Natural killer cell (primary cell): ENCODE measurements at places on chromosomes 7 and 10. TPM values are rescaled to one million over a fixed set of nuclear protein-coding genes. Genes with fewer than 3 reads are reported as not detected.

The PRSS37 gene
- not detected for total RNA-seq

GRCh38 chr7:117186218-117187010 lies 136.4 kb downstream of the WNT2 start:
- no peaks in the 10 kb centered on the region for H3K27me3 ChIP-seq
- H3K4me1 ChIP-seq: no peaks in the 10 kb centered on the region
- H3K27ac ChIP-seq: no peak overlapping the region
- DNase-seq: no peak
- H3K4me3 ChIP-seq: no peak overlapping the region

The CUBN gene
- total RNA-seq: 4.7 TPM

DNA sequence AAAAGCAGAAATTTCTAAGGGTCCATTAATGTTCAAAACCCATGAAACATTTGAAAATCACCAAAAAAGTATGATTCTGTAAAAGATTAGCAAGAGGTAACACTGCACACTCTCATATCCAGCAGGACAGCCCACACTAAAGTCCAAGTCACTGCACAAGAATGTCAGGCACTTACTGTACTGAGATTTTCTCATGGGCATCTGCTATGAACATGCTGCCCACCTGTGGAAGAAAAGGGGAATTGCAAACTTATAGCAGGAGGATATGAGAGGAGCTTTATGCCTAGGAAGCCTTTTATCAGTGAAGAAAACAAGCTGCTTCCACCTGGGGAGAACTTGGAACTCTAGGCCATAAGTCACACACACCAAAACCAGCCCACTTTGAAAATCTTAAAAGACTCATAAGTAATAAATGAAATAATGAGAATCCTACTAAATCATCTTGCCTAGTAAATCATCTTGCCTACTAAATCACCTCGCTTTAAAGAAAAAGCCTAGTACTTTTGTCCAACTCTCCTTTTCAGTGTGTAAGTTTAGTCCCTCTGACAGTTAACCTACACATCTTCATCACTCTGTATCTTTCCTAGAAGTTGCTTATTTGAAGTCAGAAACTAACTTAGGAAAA lies 46.1 kb downstream of the ARMH3 start:
- H3K36me3 ChIP-seq: peaks cover 33% of the 10 kb centered on the region
- peak; percentile 75 for DNase-seq
- H3K27me3 ChIP-seq: no peaks in the 10 kb centered on the region
- H3K27ac ChIP-seq: no peak overlapping the region
- no peak overlapping the region for H3K4me3 ChIP-seq

DNA sequence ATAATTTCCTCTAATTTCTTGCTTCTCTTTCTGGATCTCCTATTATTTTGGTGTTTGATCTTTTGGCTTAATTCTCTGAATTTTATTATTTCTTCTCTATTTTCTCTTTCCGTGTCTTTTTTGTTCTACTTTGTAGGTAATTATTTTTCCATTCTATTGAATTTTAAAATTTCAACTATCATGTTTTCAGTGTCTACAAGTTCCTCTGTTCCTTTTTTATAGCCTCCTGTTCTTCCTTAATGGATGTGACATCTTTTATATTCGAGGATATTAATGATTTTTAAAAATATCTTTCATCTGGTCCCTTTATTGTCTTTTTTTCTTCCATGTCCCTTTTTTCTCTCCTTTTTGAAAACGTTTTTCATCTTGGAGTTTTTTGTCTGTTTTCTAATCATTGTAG lies 11.1 kb downstream of the CDC123 start:
- H3K4me1 ChIP-seq: peaks cover 10% of the 10 kb centered on the region
- peaks cover 51% of the 10 kb centered on the region for H3K36me3 ChIP-seq
- DNase-seq: no peak
- no peak overlapping the region for H3K4me3 ChIP-seq
